ENCODE measurements at places on chromosomes 1 and 21.
A peak's percentile ranks its signal among the peaks of the same experiment; 100 is the strongest.

DNA sequence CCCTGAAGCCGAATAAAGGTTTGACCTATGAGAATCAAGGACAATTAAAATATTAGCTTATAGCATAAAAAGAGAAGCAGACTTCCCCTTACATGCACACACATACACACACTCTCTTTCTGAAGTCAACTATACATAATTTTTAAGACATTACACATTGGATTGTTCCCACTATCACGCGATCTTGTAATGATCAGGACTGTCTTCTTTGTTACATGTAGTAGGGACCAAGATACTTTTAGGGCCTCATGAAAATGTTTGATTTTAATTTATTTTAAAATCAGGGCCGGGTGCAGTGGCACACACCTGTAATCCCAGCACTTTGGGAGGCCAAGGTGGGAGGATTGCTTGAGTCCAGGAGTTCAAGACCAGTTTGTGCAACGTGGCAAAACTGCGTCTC lies 16.4 kb upstream of the IRF2BP2 start:
- no peak for DNase-seq

DNA sequence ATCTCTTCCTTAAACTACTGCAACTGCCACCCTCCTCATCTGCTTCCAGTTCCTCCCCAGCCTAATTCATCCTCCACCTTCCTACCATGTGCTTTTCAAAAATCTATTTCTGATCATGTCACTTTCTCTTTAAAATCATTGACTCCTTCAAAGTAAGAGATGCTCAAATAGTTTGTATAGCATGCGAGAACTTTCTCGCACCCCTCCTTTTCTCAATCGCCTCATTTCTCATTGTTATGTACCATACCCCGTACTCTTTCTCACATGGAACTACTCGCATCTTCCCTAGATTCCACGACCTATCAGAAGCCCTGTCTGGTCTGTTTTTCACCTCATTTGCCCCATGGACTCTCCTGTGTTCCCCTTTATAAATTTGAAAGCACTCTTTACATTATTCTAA lies 238.2 kb downstream of the NRIP1 start:
- DNase-seq = no peak

- DNase-seq = no peak
Measured at GRCh38 chr1:197149340-197149739, 2.9 kb upstream of the ASPM start.

GRCh38 chr1:108570128-108570527 lies 10.2 kb downstream of the EEIG2 start:
- peak; percentile 12 for DNase-seq

GRCh38 chr1:113452921-113453770 lies 62.8 kb downstream of the MAGI3 start:
- DNase-seq = no peak

DNA sequence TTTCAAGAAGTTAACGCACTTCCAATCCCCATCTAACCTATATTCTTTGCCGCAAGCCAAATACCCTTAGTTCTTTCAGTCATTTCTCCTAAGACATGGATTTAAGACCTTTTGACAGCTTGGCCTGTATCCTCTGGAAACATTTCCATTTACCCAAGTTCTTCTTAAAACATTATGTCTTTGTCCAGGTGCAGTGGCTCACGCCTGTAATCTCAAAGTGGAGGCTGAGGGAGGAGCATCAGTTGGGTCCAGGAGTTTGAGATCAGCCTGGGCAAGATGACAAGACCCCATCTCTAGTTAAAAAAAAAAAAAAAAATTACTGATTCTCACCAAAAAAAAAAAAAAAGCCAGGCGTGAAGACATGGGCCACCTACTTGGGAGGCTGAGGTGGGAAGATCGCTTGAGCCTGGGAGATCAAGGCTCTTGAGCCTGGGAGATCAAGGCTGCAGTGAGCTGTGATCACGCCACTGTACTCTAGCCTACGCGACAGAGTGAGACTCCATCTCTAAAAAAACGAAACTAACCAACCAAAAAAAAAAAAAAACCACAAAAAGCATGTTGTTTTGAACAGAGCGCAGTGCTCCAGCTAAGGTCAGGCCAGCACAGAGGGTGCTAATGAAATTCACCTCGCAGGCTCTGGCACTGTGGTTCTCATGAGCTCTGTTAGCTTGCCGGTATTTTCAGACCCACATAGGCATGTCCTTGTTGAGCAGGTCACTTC lies 36.0 kb downstream of the NUAK2 start:
- DNase-seq = no peak

DNA sequence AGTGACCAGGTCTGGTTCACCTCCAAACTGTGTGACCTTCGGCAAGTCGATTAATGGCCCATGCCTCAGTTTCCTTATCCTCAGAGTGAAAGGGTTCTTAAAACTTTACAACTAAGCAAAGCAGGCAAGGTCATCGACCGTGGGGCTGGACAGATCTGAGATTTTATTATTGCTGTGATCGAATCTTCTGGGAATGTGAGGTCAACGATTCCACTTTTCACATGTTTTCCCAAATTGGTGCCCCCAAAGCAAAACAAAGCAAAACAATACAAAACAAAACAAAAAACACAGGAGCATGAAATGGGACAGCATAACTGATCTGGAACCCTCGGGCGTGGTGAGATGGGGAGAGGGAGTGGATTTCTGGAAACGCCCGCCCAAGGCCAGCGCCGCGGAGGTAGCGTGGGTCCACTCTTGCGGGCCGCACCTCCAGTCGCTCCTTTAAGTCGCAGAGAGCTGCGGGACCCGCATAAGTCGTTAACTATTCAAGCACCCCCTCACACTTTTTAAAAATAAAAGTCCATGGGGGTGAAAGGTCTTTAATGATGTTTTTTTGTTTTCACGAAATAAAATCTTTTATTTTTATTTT lies 4.2 kb upstream of the TBX15 start:
- DNase-seq = no peak

- no peak for DNase-seq
Measured at GRCh38 chr1:42552636-42553035, 89.5 kb downstream of the CCDC30 start.
